ENCODE measurements at places on chromosomes 3 and 15.

GRCh38 chr3:72185549-72186399, 400.8 kb upstream of the PROK2 start:
- no peak for DNase-seq

DNA sequence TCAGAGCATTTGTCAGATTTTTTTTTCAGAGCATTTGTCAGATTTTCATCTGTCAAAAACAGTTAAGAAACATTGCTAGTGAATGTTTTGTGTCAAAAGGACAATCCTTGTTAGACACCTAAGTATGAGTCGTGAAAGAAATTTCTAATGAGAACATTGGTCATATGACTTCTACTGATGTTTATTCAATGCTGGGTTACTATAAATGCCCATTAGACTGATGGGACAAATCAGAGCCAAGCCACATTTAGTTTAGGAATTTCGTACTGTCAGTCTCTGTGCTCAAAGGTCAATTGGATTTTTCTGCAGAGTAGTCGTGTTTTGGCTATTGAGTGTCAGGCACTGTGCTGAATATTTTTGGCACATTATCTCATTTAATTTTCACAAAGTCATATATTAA, 31.6 kb downstream of the TSC22D2 start:
- DNase-seq: no peak

GRCh38 chr3:194381460-194381875, 11.9 kb upstream of the LRRC15 start:
- no peak for DNase-seq

GRCh38 chr3:171347301-171348039, 112.7 kb downstream of the TNIK start:
- no peak for DNase-seq

DNA sequence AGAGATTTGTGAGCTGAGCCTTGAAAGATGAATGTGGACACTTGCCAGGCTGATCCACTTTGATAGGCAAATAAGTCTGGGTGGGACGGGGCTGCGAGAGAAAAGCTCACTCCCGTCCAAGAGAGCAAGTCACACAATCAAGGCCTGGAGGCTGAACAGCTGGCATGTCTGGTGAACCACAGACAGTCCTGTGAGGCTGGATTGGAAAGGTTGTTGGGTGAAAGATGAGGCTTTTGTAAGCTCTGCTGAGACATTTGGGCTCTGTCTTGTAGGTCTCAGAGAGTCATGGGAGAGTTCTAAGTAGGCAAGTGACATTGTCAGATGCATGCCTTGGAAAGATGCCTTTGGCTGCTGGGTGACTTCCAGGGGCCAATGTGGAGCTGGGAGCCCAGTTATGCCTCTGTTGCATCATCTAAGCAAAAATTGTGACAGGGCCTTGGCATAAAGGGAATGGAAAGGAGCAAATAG, 38.5 kb downstream of the RPLP1 start:
- DNase-seq: no peak

DNA sequence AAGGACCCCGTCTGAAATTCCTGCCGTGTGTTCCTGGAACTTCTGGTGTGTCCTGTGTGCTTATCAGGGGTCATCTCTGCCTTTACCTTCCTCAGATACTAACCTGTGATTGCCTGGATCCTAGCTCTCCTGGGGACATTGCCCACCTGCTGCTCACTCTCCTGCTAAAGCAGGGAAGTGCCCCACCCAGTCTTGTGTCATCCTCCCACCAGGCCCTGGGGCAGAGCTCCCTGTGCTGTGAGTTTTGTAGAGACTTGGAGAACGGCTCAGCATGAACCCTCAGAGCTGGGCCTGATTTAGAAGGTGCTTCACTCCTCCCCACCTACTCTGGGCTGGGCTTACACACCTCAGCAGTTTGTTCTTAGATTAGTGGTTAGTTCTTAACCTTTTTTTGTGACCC, 3.8 kb upstream of the TMEM44 start:
- DNase-seq: no peak

GRCh38 chr3:181739628-181740027, 27.9 kb downstream of the SOX2 start:
- no peak for DNase-seq

- no peak for DNase-seq
Measured at GRCh38 chr3:158508481-158508880, 62.5 kb upstream of the MLF1 start.

GRCh38 chr3:56196700-56197099, 271.6 kb downstream of the ERC2 start:
- no peak for DNase-seq

DNA sequence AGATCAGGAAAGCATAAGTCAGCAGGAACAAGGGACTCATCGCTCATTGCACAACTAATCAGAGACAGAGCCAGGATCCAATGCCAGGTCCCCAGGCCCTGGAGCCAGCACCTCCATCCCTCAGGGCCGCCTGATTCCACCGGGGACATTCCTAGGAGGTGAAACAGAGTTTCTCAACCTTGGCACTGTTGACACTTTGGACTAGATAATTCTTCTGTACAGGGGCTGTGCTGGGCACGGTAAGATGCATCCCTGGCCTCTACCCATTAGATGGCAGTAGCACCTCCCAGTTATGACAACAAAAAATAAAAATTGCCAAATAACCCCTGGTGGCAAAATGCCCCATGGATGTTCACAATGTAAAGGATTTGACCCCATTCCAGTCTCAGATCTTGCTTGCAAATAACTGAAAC, 127.7 kb downstream of the MTHFS start:
- DNase-seq: no peak

DNA sequence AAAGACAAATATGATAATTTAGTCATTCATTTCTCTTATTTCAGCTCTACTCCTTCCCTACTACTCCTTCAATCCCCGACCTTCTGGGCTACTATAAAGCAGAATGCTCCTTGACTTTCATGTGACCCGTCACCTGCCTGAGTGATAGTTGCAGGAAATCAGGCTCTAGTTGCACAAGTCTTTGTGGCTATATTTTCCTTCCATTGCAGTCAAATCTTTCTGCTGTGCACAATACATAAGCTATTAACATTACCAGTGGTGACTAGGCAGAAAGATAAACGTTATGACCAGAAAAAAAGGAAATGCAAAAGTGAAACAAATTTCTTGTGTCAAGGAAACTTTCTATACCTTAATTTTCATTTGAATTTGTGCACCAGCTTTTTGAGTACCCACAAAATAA, 2.3 kb downstream of the SUCNR1 start:
- no peak for DNase-seq

GRCh38 chr3:178060407-178060806, 475.8 kb upstream of the KCNMB2 start:
- no peak for DNase-seq

DNA sequence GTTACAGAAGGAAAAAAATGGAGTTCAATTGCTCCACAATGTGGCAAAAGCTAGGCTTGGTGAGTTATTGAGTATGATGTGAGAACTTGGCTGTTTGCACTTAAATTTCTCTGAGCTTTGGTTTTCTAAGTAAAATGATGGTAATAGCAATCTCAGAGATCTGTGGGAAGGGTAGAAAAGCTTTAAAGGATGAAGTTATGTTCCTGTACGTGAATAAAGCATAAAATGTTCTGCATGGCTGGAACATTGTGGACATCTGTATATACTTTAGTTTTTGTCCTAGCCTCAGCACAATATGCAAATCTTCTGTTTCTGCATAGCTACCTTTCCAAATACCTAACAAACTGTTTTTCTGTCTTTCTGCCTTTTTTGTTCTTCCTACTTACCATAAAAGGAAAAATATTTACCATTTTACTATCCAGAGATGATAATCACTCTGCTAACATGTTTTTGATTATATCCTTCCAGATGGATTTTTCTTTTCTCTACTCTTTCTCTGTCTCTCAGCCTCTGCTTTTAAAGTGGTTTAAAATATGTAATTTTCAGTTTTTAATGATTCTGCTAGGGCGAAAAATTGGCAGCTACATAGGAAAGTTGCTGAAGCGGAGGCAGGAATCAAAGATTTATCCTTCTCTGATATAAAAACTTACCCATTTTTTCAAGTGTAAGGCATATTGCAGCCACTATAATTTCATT, 188.1 kb downstream of the FNDC3B start:
- DNase-seq: no peak

GRCh38 chr3:98259707-98260106, 4.3 kb upstream of the OR5H6 start:
- no peak for DNase-seq

GRCh38 chr3:138361561-138361971, 13.2 kb downstream of the MRAS start:
- no peak for DNase-seq

- DNase-seq: no peak
Measured at GRCh38 chr15:98734466-98735199, 86.3 kb downstream of the IGF1R start.

DNA sequence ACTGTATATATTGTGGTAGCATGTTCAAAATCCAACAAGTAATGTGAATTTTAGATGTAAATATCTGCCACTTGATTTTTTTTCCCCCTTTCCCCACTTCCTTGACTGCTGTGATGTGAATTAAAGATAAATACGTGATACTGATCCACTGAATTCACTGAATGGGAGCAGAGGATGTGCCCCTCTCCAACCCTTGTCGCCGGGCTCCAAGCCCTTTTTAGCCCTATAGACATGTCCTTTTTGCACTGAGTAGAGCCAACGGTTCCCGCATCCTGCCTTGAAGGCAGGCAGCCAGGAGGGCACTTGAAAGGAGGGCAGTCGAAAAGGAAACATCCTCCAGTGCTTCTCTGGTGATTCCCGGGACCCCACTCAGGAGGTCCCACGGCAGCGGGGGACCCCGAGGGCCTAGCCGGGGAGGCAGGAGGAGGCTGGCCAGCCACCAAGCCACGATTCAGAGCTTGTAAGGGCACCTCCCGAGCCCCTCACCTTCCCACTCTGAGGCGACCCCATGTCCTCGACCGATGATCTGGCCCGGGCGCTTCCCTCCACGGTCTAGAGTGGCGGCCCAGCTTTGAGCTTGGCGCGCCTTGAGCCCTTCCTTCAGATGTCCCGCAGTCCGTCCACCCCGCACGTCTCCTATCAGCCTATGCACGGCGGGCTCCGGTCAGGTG, 901 bp upstream of the MANF start:
- no peak for DNase-seq

- no peak for DNase-seq
Measured at GRCh38 chr3:17553080-17553479, 189.4 kb downstream of the TBC1D5 start.

- DNase-seq: no peak
Measured at GRCh38 chr3:25870452-25870851, 80.6 kb downstream of the OXSM start.

- DNase-seq: no peak
Measured at GRCh38 chr15:77057685-77058084, 13.2 kb downstream of the TSPAN3 start.

- no peak for DNase-seq
Measured at GRCh38 chr15:56772868-56773639, 39.7 kb upstream of the ZNF280D start.

DNA sequence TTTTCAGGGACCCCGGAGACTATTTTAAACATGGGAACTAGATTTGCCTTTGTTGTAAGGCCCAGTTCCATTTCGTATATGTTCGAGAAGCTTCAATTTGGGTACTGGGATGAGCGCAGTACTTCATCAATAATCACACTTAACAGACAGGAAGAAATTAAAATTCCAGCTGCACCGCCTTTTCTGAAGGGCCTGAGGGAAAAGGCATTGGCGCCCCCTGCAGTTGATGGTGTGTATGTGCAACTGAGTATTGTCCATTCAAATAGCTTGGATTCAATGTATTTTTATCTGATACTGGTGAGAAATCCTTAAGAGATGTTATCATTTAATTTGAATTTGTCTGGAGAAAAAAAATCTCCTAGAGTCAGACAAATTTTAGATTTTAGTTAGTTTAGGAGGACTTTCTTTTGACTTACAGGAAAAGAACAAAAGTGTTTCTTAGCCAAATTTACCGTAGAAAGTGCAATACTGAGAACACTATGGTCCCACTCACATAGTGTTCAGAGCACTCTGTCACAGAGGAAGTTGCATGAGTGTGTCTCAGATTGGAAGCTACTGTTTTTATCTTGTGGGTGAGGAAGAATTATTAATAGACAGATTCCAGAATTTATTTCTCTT, 5.4 kb upstream of the ALDH1A2 start:
- DNase-seq: no peak

DNA sequence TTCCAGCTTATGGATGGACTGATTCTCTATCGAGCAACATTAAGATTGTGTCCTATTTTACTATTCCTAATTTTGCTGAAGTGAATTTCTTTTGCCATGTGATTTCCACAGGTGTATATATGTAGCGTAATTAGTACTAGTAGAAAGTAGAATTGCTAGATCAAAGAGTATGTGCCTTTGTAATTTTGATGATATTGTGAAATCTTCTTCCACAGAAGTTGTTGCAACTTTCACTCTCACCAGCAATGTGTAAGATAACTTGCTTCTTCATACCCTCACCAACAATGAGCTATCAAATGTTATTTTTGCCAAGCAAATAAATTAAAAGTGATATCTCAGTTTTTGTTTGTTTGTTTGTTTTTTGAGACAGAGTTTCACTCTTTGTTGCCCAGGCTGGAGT, 5.4 kb downstream of the PGBD4 start:
- no peak for DNase-seq

DNA sequence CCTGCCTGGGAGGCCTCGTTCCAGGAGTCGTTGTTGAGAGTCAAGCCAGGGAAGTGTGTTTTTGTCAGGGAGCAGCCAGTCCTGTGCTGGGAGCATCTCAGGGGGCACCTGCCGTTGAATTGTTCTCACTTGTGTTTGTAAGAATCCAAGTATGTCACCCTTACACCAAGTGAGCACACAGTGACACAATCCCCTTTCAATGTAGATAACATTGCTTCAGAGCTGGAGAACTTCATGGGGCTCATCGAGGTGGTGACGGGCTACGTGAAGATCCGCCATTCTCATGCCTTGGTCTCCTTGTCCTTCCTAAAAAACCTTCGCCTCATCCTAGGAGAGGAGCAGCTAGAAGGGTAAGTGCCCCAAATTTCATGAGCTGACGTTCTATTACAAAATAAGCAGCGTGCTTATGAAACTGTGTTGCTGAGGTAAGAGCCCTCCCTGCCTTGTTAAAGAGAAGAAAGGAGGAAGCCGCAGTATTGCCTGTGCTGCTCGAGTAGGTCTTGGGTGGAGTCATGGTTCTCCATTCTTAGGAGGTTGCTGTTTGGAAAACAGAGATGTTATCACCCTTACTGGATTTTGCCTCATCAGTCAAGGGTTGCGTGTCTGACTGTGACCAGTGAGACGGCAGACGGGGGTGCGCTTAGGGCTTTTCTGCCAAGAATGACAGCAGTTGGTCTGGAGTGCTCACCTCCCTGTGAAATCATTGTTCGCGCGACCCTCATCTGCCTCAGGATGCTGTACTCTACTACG, 108.1 kb downstream of the PGPEP1L start:
- no peak for DNase-seq

- DNase-seq: no peak
Measured at GRCh38 chr3:162769564-162769963, 1273.0 kb downstream of the OTOL1 start.

GRCh38 chr15:66921319-66921915, 144.0 kb upstream of the SMAD3 start:
- DNase-seq: no peak

DNA sequence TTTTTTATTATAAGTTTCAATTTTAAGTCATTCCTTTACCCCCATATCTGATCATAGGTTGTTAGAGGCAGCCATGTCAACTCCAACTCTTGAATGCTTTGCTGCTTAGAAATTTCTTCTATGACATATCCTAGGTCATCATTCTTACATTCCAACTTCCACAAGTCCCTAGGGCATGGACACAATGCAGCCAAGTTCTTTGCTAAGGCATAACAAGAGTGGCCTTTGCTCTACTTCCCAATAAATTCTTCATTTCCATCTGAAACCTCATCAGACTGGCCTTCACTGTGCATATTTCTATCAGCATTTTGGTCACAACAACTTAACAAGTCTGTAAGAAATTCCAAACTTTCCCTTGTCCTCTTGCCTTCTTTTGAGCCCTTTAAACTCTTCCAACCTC, 28.5 kb downstream of the TRIM42 start:
- no peak for DNase-seq

- no peak for DNase-seq
Measured at GRCh38 chr3:129365296-129366136, 62.9 kb downstream of the EFCAB12 start.
